ENCODE measurements at places on chromosomes 12 and 14.

- no peak overlapping the region for H3K27ac ChIP-seq
- H3K36me3 ChIP-seq = no peaks in the 10 kb centered on the region
- no peaks in the 10 kb centered on the region for H3K4me1 ChIP-seq
- no peak for DNase-seq
Observed at GRCh38 chr12:125966641-125967040, 901.4 kb downstream of the AACS start.

DNA sequence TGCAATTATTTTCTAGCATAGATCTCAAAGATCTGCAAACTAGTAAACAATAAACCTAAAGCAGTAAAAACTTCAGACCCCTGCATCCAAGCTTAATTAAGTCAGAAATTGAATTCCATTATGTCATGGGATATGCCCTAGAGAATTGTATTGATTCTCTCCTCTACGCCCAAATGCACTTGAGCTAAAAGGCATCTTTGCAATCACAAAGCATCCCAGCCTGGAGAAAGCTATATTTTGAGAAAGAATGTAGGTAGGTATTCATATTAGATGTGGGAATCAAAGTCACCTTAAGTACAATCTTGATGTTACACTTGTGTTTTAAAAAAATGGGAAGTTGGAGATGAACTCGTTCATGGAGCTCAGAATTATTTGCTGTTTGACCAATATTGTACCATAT, 386.7 kb downstream of the ADAMTS20 start:
- H3K27me3 ChIP-seq = no peaks in the 10 kb centered on the region
- no peaks in the 10 kb centered on the region for H3K36me3 ChIP-seq
- no peak for DNase-seq

DNA sequence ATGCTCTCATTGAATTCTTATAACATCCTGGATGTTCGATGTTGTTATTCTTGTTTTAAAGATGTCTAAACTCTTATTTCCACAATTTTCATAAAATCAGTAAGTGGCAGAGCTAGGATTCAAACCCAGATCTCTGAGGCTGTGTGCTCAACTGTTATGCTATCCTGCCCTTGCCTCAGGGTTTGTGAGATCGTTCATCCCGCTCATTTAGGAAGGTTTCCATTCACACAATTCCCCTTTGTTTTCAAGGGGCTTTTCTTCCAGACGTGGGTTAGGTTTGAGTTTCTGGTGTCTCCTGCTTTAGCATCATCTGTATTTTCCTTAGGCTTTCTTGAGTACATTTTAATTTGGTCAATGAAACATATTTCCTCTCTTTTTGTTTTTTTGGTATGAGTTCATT, 69.3 kb downstream of the APAF1 start:
- no peaks in the 10 kb centered on the region for H3K4me1 ChIP-seq
- H3K4me3 ChIP-seq = no peak overlapping the region
- H3K36me3 ChIP-seq = peaks cover 35% of the 10 kb centered on the region
- DNase-seq = no peak

DNA sequence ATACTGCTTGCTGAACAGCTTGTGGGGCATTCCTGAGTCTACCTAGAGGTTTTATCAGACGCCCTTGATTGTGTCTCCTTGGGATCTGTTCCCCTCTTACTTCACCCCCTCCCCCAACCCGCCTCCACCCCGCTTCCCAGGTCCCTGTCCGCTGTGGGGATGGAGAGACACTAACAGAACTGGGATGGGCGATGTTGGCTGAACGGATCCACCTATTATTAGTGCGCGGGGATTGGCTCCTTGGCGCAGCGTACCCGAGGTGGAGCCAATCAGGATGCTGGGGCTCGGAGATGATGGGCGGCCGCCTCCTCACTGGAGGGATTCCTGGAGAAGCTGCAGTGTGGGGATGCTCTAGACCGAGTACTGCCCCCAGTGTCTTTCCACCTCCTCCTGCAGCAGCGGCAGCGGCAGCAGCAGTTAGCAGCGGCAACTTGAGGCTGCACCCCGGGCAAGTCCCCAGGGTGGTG, at the start of gene SYT1:
Gene SYT1, plus strand, starts transcription at position 372 of the 467 bp plus-strand sequence.
- H3K27ac ChIP-seq = no peak within 1 kb of the TSS
- H3K36me3 ChIP-seq = no peaks in the 10 kb centered on the region
- H3K27me3 ChIP-seq = peaks cover 21% of the 10 kb centered on the region

DNA sequence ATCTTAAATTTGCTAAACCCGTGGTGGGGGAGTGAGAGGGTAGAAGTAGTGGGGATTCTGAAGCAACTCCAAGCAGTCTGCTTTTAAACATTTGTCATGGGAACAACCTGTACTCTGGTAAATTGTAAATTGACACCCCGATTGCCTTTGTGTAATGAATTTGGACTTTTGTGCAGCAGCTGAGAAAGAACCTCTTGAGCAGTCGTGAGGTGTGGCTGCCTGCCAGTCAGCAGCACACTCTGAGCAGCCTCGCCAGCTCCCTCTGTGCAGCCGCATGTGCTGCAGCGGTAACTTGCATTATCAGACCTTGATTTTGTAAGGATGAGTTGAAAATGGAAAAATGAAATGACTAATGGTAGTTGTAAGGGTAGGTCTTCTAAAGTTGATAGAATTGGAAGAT, 74.3 kb downstream of the SUSD6 start:
- H3K36me3 ChIP-seq = peaks cover 36% of the 10 kb centered on the region
- peaks cover 90% of the 10 kb centered on the region for H3K4me1 ChIP-seq
- no peaks in the 10 kb centered on the region for H3K27me3 ChIP-seq
- H3K27ac ChIP-seq = peak overlapping the region; percentile 94

GRCh38 chr12:1749019-1749418, 58.1 kb downstream of the ADIPOR2 start:
- peaks cover 8% of the 10 kb centered on the region for H3K4me1 ChIP-seq
- peaks cover 31% of the 10 kb centered on the region for H3K36me3 ChIP-seq
- H3K4me3 ChIP-seq = no peak overlapping the region

Measured in activated T-helper 1 cell treated with anti-CD3 and anti-CD28 coated beads, Interleukin-12 subunit alpha, Interleukin-12 subunit beta, Interleukin-2, Interleukin-4 antibody, amounts not matched to agents 30 ng/mL and 10 ng/mL and 1 ng/mL, durations not matched to agents 14 hours and 24 hours and 36 hours (primary cell).